ENCODE measurements at places on chromosomes 4 and X. TPM values are rescaled to one million over a fixed set of nuclear protein-coding genes. Genes with fewer than 3 reads are reported as not detected.

DNA sequence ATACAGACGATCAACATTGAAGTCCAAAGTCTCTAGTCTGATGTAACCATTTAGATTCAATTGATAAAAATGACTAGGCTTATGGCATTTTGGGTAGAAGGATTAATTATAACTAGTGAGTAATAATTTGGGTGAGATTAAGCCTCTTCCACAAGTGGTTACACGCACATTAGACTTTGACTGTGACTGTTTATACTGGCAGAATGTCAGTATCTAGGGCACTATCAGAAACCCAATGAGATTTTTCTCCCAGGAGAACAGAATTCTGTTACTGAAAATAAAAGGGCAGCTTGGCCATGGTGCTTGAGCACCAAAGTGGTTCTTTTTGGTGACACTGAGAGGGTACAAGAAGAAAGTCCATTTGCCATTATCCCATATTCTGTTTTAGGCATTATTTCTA lies 3.3 kb downstream of the PLS3 start:
- H3K36me3 ChIP-seq, result no peaks in the 10 kb centered on the region
- no peak overlapping the region for H3K27ac ChIP-seq
- no peaks in the 10 kb centered on the region for H3K4me1 ChIP-seq
- H3K4me3 ChIP-seq, result no peak overlapping the region
- H3K27me3 ChIP-seq, result peaks cover 37% of the 10 kb centered on the region
- no peak for DNase-seq

DNA sequence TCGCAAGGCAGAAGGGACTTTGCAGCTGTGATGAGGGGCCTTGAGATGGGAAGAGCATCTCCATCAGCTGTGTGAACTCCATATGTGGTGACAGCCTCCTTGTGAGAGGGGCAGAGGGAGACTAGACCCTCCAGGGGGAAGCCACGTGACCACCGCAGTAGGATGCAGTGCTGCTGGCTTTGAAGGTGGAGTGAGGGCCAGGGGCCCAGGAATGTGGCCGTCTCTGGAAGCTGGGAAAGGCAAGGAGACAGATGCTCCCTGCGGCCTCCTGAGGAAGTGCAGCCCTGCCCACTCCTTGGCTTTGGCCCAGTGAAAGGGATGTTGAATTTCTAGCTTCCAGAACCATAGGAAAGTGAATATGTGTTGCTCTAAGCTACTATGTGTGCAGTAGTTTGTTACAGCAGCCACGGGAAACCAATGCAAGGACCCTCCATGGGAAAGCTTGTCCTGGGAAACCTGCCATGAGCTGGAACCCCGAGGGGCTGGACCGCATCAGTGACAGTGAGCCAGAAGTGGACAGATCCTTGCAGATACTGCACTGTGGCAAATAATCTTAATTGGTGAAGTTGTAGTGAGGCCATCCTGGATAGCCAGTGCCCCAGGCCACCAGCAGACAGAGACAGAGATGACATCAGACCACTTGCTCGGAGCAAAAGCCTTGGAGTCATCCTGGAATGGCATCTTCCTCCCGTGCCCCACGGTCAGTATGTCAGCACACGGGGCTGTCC lies 35.4 kb upstream of the SORCS2 start:
- no peak overlapping the region for H3K27ac ChIP-seq
- H3K36me3 ChIP-seq, result no peaks in the 10 kb centered on the region
- DNase-seq, result peak; percentile 78

The SMIM10L2A gene
- total RNA-seq, result 2.4 TPM

GRCh38 chr4:139015948-139016471 lies 429 bp downstream of the NOCT start:
- peak overlapping the region; percentile 75 for H3K4me3 ChIP-seq
- H3K27ac ChIP-seq, result peak overlapping the region; percentile 98
- peaks cover 7% of the 10 kb centered on the region for H3K4me1 ChIP-seq
- H3K36me3 ChIP-seq, result no peaks in the 10 kb centered on the region

DNA sequence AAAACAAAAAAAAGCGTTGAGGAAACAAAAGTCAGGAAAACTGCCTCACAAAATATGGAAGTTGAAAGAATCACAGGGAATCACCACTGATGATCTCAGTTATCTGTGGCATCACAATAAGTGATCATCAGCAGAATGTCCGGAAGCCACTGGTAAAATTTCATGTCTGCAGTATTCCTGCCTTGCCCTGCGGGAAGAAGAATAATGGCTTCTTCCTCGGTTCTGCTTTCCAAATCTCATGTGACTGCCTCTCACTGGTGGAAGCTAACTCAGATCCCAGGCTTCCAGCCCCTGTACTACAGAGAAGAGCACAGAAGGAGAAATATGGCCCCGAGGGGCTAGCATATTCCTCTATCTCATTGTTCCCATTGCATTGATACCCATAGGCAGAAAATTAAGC lies 12.7 kb upstream of the ZNF330 start:
- H3K27me3 ChIP-seq, result no peaks in the 10 kb centered on the region
- no peak overlapping the region for H3K27ac ChIP-seq
- H3K36me3 ChIP-seq, result no peaks in the 10 kb centered on the region
- H3K4me3 ChIP-seq, result no peak overlapping the region

DNA sequence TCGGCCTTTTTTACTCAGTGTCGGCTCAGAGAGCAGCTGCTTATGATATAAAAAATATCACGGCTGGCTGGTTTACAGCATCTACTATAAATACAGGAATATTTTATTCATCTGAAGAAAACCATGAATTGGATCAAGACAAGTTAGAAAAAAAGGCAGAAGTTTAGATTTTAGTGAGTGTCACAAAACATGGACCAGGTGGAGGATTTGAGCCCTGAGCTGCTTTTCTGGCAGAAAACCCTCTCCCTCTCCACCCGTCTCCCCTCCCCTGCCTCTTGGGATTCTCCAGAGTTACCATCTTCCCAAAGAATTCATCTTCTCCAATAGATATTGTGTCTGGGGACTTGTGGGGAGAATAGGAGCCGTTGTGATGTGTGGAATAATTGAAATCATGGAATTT lies 142.8 kb upstream of the RAI2 start:
- H3K4me3 ChIP-seq, result no peak overlapping the region
- H3K4me1 ChIP-seq, result no peaks in the 10 kb centered on the region
- DNase-seq, result peak; percentile 17
- no peaks in the 10 kb centered on the region for H3K36me3 ChIP-seq

DNA sequence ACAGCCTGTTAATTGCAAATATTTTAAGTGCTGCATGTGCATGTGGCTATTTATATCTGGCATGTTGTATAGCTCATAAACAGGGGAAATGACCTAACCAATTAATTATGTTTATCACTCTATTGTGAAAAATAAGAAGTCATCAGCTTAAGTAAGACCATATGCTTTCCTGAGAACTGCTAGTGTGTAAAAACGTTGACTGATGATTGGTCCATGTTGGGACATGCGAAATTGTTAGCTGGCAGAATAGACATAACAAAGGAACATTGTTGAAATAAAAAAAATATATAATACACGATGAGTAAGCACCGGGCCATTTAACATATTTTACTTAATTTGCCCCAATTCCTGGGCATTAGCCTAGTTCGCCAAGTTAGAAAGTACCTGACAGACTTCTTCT lies 207.5 kb downstream of the ANK2 start:
- peaks cover 8% of the 10 kb centered on the region for H3K36me3 ChIP-seq
- H3K4me3 ChIP-seq, result no peak overlapping the region
- H3K27me3 ChIP-seq, result no peaks in the 10 kb centered on the region
- DNase-seq, result no peak
- no peaks in the 10 kb centered on the region for H3K4me1 ChIP-seq
- no peak overlapping the region for H3K27ac ChIP-seq

DNA sequence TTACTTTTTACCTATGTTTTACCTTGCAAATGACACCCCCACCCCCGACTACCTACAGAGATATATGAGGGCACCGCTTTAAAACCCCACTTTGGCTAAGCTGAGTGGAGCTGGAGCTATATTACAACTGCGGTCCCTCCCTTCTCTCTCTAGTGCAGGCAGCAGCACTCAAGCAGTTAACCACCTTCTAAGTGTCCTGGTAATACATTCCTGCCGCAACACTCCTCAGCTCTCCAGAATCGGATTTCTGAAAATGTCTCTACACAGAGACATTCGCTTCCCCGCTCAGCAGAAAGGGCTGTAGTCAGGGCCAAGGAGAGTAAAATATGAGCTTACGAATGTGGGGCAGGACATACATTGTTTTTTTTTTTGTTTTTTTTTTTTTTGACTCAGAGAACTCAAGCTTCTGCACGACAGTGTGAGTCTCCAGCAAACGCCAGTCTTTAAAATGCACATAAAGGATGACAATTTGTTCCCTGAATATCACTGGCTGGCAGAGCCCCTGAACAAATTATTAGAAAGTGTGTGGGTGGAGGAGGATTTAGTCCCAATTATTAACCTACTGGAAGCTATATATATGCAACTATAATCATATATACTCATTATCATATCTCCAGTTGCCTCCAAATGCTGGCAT lies 287.0 kb upstream of the TET2 start:
- H3K27ac ChIP-seq, result no peak overlapping the region
- no peaks in the 10 kb centered on the region for H3K36me3 ChIP-seq
- peak; percentile 22 for DNase-seq
- H3K27me3 ChIP-seq, result no peaks in the 10 kb centered on the region
- H3K4me3 ChIP-seq, result no peak overlapping the region

DNA sequence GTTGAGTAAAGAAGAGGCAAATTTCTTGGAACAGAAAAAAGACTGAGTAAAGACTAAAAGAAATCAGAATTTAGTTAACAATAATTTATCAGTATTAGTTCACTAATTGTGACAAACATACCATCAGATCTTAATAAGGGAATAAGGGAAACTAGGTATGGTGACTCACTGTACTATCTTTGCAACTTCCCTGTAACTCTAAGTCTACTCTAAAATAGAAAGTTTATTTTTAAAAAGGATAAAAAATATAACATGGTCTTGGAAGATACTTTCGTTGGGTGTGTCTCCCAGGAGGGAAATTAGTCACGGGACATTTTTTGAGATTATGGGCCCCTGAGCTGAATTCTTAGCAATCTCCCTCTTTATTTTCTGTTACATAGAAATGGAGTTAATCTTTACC lies 97.3 kb downstream of the EMCN start:
- H3K27me3 ChIP-seq, result no peaks in the 10 kb centered on the region
- no peak for DNase-seq
- H3K36me3 ChIP-seq, result no peaks in the 10 kb centered on the region
- no peak overlapping the region for H3K27ac ChIP-seq

The UCHL1 gene
- 17.2 TPM for total RNA-seq

DNA sequence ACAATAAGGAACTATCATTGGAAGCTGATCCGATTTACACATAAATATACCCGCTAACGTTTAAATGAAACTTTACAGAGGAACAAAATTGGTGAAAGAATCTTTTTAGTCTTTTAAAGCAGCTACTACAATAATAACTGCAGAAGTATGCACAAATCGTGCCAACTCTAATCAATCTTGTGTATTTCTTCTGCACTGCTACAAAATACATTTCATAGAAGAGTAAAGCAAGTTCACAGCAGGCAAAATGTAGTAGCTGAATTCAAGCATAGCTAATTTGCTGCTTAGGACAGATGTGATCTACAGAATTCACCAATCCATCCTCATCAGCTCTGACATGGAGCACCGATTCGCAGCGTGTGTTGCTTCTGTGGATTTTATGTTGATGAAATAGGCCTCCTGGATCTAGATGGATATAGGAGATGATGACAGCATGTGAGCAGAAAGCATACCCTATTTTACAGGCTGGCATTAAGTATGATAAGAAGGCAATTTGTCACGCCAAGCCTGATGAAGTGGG lies 367.3 kb upstream of the FGF13 start:
- DNase-seq, result no peak
- H3K4me3 ChIP-seq, result no peak overlapping the region
- H3K27ac ChIP-seq, result no peak overlapping the region
- H3K4me1 ChIP-seq, result no peaks in the 10 kb centered on the region
- H3K36me3 ChIP-seq, result no peaks in the 10 kb centered on the region
- H3K27me3 ChIP-seq, result no peaks in the 10 kb centered on the region
